A549 treated with GW870086 at 1 μM for 4 hours (cell line): ENCODE measurements at places on chromosomes 2 and 18. TPM values are rescaled to one million over a fixed set of nuclear protein-coding genes. Genes with fewer than 3 reads are reported as not detected.

OTOS gene
- total RNA-seq = not detected in 5 replicates

ZNF804A gene
- total RNA-seq = not detected in 5 replicates

RGPD4 gene
- 0.03 to 0.09 TPM (median 0.06 TPM) in 4 of 5 replicates, not detected in the other for total RNA-seq

SCTR gene
- total RNA-seq = not detected in 5 replicates

SS18 gene
- total RNA-seq = 38.3 to 54.4 TPM (median 51.3 TPM) in 5 replicates
